ENCODE measurements at places on chromosomes 16 and 17.

- DNase-seq: no peak
Observed at GRCh38 chr17:49388290-49388640, 26.2 kb upstream of the ZNF652 start.

- no peak for DNase-seq
Observed at GRCh38 chr17:20043021-20043420, 33.9 kb downstream of the SPECC1 start.

- DNase-seq: no peak
Observed at GRCh38 chr16:17313085-17313611, 157.6 kb downstream of the XYLT1 start.

GRCh38 chr17:81867991-81868673 is 3.0 kb downstream of the ARHGDIA start:
- no peak for DNase-seq

DNA sequence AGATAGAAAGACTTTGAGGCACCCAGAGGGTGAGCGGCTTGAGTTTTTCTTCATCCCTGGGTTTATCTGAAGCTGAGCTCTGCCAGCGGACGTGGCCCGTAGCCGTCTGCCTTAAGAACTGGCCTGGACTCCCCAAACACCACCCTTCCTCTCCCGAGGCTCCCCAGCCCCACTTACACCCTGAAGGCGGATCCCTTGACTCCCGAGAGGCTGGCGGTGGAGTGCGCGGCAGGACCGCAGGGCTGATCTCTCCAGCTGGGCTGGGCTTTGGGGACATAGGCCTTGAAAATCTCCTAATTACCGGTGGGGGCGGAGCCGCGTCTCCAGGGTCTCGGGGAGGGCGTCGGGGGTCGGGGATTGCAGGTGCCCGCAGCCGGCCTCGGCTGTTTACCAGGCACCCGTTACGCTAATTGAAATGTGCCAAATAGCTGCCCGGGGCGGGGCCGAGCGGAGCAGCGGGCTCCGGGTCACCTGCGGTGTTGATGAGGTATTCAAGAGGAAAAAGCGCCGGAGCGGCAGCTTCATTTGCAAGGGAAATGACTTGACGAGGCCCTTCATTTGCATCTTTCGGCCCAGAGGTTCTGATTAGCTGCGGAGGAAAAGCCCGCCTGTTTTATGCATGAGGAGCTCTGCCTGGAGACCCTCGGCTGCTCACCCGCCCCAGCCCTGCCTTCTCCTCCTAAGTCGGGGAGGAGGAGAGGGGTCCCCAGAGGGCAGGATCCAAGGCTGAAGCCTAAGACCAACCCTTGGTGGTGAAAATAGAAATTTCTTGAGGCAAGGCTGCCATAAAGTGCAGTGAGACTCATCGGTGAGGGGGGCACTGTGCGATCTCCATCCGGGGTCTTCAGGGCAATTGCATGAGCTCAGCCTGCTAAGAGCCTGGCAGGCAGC is 100.7 kb downstream of the MGAT5B start:
- DNase-seq: peak; percentile 82

Data from iPS-NIHi11 (cell line).